ENCODE measurements at places on chromosomes 12 and 14.
A peak's percentile ranks its signal among the peaks of the same experiment; 100 is the strongest.

GRCh38 chr14:51147183-51147582, 52.3 kb upstream of the TRIM9 start:
- no peak for DNase-seq

DNA sequence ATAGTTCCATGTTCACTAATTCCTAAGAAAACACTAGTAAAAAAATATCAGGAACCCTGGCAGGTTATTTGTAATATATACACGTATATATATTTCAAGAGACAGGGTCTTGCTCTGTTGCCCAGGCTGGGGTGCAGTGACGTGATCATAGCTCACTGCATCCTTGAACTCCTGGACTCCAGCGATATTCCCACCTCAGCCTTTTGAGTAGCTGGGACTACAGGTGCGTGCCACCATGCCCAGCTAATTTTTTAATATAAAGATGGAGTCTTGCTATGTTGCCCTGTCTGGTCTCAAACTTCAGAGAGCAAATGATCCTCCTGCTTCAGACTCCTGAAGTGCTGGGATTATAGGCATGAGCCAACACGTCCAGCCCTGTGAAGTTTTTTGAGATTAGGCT, 16.2 kb downstream of the GPRC5A start:
- no peak for DNase-seq

- DNase-seq: no peak
Measured at GRCh38 chr14:64800000-64800399, 79.7 kb downstream of the SPTB start.

GRCh38 chr12:114662512-114663177, 21.3 kb downstream of the TBX3 start:
- DNase-seq: peak; percentile 79

- no peak for DNase-seq
Measured at GRCh38 chr12:122872815-122873361, 23.0 kb downstream of the VPS37B start.

DNA sequence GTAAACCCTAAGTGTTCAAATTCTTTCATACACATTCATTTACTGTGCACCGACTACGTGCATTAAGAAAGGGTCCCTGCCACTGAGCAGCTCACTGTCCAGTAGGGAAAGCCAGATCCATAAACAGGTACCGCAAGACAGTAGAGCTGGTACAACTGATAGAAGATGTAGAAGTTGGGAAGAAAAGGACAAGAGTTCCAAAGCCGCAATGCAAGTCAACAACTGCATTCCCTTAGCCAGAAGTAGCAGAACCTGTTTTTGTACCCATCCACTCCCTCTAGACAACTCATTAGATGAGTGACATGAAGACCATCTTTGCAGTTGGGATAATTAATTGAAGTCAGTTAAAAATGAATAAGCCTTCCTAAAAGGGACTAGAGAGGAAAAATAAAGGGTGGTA, 1.3 kb downstream of the SENP1 start:
- DNase-seq: no peak

- no peak for DNase-seq
Measured at GRCh38 chr14:104244221-104245011, 106.0 kb downstream of the KIF26A start.

GRCh38 chr12:2541631-2542204, 253.1 kb upstream of the FKBP4 start:
- DNase-seq: no peak

DNA sequence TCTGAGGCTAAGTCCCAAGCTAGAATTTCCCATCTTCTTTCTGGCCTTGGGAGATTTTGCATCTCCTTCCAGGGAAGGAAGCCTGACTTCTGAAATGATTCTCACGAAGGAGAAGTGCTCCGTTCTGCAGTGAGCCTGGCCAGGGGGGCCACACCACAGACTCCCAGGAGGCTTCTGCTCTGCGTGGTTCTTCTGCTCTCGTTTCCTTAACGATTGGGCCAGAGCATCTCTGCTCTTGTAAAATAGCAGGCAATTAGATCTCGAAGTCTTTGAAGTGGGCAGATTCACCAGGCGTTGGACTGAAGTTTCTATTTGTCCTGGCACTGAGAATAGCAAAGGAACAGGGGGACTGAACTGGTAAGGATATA, 6.7 kb upstream of the BATF start:
- DNase-seq: no peak

DNA sequence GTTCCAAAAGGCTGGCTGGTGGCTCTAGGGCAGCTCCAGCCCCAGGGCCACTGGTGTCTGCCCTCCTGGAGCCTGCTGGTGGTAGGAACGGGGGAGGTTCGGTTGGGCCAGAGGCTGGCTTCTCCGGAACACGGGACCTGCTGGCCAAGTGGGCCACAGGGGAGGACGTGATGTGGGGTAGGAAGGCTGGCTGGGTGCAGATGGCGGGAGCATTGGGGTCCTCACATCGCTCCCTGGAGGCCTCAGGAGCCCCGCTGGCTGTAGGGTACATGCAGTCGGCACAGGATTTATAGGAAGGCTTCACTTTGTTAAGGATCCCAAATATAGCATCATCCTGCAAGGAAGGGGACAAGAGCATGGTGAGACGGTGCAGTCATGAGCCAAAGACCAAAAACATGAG, 57.6 kb upstream of the CORO1C start:
- DNase-seq: no peak

GRCh38 chr12:25819691-25820090, 138.8 kb upstream of the RASSF8 start:
- no peak for DNase-seq

DNA sequence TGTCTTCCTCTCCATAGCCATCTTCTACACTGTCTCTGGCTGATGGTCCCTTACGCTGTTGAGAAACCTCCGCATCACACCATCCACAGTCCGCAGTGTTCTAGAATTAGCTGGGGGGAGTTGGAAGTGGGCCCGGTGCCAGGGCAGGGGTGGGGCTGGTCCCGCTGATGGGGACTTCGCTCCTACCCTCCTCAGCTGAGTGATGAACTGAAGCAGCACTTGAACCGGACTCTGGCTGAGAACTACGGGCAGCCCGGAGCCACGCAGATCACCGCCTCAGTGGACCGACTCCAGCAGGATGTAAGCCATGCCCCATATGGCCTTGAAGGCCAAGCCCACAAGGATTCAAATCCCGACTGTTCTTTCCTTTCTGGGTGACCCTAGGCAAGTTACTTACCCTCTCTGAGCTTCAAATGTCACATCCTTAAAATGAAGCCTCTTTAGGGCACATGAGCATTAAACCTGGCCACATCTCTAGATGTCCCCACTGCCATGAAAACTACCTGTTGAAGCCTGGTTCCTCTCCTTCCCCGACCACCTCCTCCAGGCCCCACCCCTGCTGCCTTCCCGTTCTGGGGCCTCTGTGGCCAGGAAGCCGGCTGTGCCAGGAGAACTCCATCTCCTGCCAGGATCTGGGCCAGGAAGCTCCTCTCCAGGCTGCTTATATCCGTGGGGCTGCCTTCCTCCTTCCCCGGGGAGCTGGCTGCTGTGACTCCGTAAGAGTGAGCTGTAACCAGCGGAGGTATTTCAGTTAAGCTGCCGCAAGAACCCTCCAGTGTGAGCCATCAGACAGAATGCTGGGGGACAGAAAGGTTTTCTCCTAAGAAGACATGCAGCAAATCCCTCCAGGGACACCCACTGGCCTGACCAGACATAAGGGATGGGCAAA, 53.1 kb downstream of the TSPAN11 start:
- DNase-seq: no peak

DNA sequence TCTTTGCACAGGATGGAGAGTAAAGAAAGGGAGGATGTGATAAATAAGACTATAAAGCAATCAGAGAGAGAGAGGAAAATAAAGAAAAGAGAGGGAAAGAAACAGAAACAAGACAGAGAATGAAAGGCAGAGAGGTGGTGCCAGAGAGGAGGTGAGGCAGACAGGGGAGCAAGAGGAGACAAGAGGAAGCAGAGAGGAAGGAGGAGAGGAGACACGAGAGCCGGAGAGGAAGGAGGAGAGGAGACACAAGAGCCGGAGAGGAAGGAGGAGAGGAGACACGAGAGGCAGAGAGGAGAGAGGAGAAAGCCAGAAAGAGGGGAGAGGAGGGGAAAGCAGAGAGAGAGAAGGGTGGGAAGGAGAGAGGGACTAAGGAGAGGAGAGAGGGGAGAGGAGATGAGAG, 125.2 kb downstream of the PAPOLA start:
- no peak for DNase-seq

DNA sequence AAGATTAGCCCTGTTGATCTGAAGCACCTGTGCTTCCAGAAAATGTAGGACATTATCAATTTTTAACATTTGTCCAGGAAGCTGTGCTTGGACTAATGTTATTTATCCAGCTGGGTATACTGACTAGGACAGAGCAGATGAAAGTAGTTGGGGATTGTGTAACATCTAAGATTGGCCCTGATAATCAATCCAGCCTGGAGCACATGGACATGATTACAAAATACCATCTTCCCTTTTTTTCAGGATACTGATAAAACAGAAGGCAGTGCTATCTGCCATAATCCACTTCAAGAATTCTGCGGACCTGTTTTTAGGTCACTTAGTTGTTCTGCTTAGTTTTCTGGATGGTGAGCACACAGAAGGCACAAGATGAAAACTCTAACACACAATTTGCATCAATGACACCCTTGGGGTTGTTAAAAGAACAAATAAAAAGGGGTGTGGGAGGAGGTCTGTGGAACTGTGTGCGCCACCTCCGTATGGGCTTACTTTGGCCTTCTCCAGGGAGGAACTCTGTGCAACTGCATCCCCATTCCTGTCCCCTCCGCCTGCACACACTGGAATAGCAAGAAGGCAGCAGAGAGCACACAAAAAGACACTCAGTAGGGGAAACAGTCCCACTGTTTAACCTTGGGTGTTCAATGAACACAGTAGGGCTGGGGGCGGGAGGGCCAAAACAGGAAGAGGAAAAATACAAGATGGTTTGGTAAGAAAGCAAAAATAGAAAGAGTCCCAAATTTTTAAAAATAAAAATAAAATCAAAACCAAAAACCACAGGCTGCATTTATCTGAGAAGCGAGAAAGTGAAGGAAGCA, 31.1 kb upstream of the DUSP6 start:
- DNase-seq: no peak

GRCh38 chr12:129152351-129153104, 299.2 kb downstream of the GLT1D1 start:
- no peak for DNase-seq

DNA sequence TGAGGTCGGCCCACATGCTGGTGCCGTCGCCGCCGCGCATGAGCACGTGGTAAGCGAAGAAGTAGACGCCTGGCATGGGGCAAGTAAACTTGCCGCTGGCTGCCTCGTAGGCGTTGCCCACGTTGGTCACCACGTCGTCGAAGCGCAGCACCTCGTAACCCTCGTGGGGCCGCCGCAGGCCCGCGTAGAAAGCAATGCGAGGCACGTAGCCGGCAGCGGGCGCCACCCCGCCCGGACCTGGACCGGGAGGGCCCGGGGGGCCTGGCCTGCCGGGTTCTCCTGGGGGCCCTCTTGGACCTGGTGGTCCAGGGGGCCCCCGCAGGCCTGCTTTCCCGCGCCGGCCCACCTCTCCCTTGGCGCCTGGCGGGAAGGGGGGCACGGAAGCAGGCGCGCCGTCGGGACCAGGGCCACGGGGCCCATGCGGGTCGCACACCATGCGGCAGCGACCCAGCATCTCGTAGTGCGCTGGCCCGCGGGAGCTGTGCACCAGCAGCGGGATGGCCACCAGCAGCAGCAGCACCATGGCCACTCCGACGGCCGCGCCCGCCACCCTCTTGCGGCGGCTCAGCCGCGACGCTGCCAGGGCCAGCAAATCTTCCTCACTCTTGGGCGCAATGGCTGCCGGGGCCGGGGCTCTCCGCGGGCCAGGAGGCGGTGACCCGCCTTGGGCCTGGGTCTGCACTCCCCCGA, 888 bp downstream of the C1QL4 start:
- no peak for DNase-seq

DNA sequence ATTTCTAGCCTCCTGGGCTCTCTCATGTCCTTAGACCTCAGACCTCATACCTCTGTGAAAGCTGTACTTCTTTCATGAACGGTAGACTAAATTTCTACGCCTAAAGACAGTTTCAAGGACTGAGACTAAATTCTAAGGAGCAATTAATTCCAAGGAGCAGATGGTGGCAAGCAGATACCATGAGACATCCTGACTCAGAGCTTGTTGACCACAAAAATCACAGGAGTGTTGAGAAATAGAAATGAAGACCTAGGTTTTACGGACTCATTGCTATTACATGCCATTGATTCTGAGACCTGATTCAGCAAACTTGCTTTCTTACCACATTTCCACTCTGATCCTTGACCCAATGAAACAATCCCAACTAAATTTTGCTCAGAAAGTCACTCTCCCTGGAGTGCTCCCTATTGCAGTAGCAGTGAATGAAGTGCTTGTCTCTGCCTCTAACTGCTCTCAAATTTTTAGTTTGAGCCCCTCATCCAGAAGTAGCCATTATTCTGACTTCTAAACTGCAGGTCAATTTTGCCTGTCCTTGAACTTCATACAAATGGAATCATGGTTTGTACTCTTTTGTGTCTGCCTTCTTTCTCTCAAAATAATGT, 52.0 kb downstream of the PEX5 start:
- no peak for DNase-seq

DNA sequence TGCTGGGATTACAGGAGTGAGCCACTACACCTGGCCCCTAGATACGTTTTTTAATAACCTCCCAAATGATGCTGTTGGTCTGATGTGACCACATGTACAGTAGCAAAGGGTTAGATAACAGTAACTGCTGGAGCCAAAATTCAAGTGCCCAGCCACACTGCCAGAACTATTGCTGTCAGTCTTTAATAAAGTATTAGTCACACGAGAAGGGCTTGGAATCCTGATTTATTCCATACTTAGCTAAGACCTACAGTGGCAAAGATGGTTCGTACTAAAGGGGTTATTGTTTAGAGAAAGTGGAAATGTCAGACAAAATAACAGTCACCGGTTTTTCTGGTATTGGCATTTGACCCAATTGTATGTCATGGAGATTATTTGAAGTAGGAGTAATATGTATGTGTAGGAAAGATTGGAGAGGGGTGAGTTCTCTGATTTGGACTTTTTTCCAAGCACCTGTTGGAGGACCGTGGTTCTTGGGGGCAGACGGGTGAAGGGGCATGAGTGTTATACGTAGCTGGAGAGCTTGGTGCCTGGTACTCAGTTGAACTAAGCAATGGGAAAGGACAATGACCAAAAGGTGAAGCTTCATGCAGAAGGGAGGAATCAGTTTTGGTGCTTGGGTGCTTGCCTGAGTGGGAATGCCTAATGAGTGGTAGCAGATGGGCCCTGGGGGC, 9.7 kb downstream of the TUBA1C start:
- no peak for DNase-seq
